SK-N-SH treated with all-trans-retinoic acid at 6 μM for 48 hours (cell line): ENCODE measurements at places on chromosomes 13 and 19.

DNA sequence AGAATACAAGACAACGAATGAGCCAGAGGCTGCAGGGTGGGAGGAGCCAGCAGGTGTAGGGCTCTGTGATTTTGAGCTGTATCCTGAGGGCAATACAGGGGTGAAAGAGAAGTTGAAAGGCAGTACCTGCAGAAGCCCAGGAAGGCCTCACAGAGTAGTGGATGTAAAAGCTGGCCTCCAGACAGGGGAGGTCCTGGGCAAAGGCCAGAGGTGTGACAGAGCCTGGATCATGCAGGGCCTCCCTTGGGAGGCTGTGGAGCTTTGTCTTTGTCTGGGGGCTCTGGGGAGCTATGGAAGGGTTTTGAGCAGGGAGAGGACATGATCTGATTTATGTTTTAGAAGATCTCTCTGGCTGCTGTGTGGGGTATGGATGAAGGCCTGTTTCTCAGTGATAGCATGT lies 2.7 kb downstream of the MEGF8 start:
- ATAC-seq = no peak

GRCh38 chr13:88643233-88643632 lies 972.1 kb downstream of the SLITRK5 start:
- ATAC-seq = no peak

GRCh38 chr13:41654796-41655195 lies 197.4 kb downstream of the RGCC start:
- ATAC-seq = no peak

DNA sequence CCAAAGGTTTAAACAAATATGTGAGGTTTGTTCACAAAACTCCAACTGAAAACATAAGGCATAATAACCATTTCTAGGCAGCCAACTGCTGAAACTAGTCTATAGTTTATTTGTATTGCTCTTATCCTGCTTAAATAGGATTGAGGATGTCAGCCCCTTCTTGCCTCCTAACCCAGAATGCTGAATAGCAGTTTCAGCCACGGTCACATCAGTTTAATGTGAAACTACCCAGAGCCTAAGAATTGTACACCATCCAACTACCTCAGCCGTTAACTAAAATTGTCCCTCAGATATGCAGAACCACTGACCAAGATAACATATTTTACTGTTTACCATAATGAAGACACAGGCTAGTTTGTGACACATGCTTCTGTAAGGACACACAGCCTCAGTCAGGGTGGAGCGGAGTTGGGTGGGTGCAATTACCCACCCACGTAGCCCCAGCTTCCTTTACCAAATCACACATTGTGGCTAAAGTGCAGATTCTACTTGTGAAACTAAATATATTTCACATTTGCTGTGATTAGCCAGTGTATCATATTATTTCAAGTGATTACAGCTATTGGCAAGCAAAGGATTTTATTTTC lies 259.9 kb downstream of the EFNB2 start:
- peak; percentile 76 for ATAC-seq

DNA sequence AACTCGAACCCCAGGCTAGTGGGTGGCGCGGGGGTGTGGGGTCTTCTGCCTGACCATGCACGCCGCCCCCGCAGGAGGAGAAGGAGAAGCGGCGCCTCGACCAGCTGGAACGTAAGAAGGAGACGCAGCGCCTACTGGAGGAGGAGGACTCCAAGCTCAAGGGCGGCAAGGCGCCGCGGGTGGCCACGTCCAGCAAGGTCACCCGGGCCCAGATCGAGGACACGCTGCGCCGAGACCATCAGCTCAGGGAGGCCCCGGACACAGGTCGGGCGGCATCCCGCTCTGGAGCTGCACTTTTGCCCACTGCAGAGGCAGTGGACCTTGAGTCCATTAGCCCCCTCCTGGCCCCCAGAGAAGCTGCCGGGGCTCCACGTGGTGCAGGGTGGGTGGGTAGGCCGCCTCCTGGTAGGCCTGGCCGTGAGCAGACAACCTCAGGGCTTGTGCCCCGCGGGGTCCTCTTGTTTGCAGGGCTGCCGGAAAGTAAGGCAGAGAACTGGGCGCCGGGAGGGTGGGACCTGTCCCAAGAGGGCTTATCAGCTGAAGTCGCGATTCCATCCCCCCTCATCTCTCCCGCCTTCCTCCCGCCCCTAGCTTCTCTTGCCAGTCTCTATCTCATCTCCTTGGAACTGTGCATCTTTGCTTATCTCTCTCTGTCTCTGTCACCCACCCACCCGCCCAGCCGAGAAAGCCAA lies 9.9 kb downstream of the CCDC124 start:
- ATAC-seq = no peak

GRCh38 chr19:8702350-8702749 lies 3.8 kb upstream of the ACTL9 start:
- no peak for ATAC-seq

- ATAC-seq = no peak
Observed at GRCh38 chr19:12331211-12331941, 2.1 kb downstream of the ZNF563 start.

DNA sequence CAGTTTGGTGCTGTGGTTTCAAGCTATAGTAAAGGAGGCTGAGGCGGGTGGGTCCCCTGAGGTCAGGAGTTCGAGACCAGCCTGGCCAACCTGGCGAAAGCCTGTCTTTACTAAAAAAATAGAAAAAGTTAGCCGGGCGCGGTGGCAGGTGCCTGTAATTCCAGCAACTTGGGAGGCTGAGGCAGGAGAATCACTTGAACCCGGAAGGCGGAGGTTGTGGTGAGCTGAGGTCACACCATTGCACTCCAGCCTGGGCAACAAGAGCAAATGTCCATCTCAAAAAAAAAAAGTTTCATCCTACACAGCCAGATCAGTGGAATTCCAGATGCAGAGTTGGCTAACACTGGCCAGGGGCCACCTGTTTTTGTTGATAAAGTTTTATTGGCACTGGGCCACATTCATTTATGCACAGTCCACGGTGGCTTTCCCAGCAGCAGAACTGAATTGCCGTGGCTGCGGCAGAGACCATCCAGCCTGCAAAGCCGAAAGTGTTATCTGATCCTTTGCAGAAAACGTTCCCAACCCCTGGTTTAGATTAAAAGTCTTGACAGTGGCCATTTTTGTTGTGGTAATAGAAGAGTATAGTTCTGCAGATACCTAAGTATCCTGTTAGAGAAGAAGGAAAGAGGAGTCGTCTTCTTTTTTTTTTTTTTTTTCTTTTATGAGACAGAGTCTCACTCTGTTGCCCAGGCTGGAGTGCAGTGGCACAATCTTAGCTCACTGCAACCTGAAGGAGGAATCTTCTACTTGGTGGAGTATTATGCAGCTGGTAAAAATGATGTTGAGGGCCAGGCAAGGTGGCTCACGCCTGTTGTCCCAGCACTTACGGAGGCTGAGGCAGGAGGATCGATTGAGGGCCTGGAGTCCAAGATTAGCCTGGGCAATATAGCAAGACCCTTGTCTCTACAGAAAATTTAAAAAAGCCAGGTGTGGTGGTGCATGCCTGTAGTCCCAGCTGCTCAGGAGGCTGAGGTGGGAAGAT lies 8.7 kb downstream of the NCLN start:
- no peak for ATAC-seq

DNA sequence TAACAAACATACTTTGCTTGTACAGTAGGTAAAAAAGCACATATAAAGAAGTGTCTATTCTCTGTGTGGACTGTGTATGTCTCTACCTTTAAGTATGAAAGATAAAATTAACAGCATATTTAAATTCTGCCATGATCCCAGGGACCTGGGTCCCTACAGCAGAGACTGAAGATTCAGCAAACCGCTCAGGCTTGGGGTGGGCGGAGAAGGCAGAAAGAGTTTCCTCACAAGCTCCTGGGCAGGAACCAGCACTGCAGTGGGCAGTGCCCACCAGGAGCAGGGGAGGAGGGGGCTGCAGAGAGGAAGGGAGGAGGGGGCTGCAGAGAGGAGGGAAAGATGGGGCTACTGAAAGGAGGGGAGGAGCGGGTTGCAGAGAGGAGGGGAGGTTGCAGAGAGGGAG lies 44.6 kb upstream of the GRTP1 start:
- ATAC-seq = no peak

- ATAC-seq = 0 out of 3 replicates have a peak, but pooled peaks have one; percentile 14
Observed at GRCh38 chr13:31167490-31167889, 5.8 kb upstream of the HSPH1 start.

GRCh38 chr13:28342251-28342650 lies 152.7 kb downstream of the FLT1 start:
- no peak for ATAC-seq

DNA sequence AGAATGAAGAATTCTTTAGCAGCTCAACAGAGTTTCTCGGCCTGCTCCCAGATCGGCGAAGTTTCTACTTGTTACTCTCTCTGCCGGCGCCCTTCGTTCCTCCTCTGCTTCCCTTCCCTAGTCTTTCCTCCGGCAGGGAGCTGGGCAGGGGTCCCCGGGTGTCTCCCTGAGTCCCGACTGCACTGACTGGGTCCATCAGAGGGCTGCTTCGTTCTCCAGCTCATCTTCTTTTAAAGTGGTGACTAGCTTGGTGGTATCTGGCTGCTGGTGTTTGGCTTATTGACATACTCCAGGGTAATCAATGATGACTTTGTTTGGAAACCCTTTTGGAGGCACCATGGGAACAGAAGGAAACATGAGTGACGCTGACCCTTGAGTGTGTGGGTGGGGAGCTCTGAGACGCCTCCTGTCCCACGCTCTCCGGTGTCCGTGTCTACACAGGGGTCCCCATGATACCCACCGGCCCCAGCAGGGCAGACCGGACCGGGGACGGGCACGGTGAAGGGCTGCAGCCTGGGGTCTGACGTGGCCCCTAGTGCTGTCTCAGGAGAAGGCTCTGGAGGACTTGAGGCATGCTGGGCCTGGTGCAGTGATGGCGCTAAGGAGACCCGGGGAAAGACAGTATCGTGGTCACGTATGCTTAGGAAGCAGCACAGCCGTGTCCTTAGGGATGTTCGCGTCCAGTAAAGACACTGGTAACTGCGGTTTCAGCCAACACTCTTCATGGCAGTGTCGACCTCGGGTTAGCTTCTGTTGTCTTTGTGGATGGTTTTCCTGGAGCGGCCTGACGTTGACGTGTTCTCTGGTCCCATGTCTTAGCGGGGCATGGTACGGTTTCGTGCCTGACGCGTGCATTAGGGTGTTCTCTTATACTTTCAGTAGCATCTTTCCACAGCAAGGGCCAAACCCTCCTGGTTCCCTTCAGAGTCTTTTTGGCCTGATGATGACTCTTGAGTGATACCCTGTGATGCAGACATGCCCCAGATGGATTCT lies 23.8 kb downstream of the NAXD start:
- ATAC-seq = no peak

DNA sequence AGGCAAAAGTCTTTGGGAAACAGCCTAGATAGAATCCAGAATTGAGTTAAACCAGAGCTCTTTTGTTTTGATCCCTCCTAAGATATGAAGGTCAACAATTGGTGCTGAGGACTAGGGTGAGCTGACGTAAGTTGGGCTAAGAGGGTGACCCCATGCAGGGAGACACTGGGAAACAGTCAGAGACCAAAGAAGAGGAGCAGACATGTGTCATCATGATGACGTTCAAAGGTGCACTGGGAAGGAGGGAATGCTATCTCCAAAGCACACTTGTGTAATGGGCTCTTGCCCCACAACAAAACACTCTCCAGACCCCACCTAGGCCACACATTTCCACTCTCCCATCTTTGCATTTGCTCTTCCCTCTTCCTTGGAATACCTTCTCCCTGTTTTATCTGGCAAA lies 481.4 kb downstream of the COG6 start:
- no peak for ATAC-seq

- no peak for ATAC-seq
Observed at GRCh38 chr13:112938680-112939079, 30.3 kb upstream of the MCF2L start.

- ATAC-seq = no peak
Observed at GRCh38 chr13:61470786-61471185, 55.1 kb upstream of the PCDH20 start.

GRCh38 chr13:27523346-27524073 lies 73.1 kb upstream of the MTIF3 start:
- no peak for ATAC-seq

DNA sequence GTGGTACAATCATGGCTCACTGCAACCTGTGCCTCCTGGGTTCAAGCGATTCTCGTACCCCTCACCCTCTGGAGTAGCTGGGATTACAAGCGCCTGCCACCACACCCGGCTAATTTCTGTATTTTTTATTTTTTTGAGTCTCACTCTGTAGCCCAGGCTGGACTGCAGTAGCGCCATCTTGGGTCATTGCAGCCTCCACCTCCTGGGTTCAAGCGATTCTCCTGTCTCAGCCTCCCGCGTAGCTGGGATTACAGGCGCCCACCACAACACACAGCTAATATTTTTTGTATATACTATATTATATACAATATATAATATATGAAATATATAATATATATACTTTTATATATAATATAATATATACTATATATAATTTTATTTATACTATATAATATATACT lies 52.5 kb downstream of the COLGALT1 start:
- ATAC-seq = no peak

GRCh38 chr19:18161636-18162002 lies 8.7 kb downstream of the PIK3R2 start:
- no peak; the same call in 2 of the 3 replicates for ATAC-seq

GRCh38 chr13:18212873-18213272 lies 968.8 kb downstream of the TUBA3C start:
- no peak for ATAC-seq

DNA sequence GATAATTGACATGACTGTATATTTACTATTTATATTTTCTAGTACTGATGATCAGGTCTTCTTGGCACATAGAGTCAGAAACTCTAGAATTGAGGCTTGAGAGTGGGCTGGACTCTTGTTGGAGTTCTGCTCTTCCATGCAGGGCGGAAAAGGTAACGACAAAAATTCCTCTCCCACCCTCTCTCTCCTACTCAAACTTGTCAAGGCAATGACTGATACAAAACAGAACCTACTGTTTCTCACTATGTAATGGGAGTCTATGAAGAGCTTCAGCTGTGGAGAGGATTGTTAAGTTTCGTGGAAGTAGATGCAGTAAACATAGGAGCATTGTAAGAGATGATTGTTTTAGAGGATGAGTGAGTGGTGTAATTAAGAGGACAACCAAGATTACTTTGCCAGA lies 8.8 kb downstream of the EDNRB start:
- no peak for ATAC-seq

GRCh38 chr13:111409413-111409812 lies 89.0 kb downstream of the TEX29 start:
- ATAC-seq = no peak

GRCh38 chr19:28948566-28948965 lies 264.4 kb downstream of the UQCRFS1 start:
- ATAC-seq = no peak

DNA sequence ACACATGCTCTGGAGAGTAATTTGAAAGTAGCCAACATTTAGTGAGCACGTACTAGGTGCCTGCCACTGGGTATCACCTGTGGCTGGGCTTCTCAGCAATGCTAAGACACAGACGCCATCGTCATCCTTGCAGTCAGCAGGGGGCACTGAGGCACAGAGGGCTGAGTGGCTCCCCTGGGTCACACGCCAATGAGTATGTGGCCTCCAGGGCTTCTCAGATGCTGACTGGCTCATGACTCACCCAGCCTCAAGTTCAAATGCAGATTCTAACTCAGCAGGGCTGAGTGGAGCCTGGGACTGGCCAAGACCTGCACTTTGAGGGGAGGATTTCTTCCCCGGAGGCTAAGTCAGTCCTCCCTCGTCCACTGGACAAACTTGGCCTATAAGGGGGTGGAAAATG lies 115.1 kb upstream of the CACNA1A start:
- peak; percentile 89 for ATAC-seq
